ENCODE measurements at places on chromosomes 1 and 21.

DNA sequence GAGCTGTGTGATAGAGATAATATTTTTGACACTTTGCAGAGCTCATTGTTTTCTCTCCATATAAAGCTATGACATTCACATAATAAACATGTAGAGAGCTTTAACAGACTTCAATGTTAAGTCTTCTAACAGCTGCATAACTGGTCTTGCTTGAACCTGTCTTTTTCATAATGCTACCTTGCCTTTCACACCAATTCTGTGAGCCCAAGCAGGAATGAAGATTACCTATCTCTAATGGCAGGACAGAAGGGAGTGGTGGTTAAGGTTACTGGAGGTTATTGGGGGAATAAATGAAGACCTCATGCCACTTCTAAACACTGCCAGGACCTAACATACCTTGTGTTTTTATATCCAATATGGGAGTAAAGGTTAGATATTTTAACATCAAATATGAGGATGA, 2.3 kb upstream of the CD55 start:
- no peak for DNase-seq

- no peak for DNase-seq
Measured at GRCh38 chr1:33332881-33333280, 12.0 kb upstream of the A3GALT2 start.

GRCh38 chr21:27953340-27954045, 986.6 kb upstream of the ADAMTS5 start:
- no peak for DNase-seq

GRCh38 chr21:32021319-32021994, 148.6 kb downstream of the HUNK start:
- no peak for DNase-seq

GRCh38 chr1:55636696-55637095, 421.5 kb upstream of the USP24 start:
- DNase-seq = no peak

GRCh38 chr1:119873135-119874015, 22.9 kb downstream of the ADAM30 start:
- no peak for DNase-seq

- DNase-seq = no peak
Measured at GRCh38 chr1:245246433-245246832, 91.6 kb downstream of the KIF26B start.

DNA sequence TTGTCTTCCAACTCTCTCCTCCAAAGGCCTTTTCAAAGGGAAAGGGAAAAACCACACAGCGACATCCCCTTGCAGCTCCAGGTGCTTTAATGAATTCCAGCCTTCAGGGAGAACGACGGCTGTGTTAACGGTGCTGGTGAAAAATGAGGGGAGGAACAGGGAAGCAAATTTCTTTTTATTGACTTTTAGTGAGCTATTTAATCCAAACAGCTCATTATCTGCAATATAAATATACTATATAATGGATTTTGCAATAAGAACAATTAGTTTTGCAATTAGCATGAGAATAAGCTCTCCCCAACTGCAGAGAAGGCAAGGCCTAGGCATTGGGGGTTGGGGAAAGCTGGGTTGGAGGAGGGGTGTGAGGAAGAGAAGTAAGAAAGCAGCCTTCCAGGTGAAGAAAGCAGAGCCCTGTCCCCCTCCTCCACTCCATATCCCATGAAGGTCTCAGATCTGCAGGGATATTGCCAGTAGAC, 159.0 kb upstream of the ZC3H12A start:
- no peak for DNase-seq

- DNase-seq = no peak
Measured at GRCh38 chr1:171140401-171140800, 44.7 kb upstream of the FMO2 start.

DNA sequence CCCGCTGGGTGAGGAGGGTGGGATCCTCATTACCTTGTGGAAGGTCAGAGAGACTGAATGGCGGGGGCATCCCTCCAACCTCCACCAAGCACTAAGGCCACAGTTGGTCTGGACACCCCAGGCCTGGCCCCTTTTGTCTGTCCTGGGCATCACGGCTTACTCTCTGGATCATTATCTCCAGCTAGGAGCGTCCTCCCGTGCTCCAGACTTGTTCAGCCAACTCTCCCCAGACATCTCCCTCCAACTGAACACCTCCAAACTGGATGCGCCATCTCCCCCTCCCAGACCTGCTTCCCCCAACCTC, 7.3 kb upstream of the GJB5 start:
- no peak for DNase-seq

DNA sequence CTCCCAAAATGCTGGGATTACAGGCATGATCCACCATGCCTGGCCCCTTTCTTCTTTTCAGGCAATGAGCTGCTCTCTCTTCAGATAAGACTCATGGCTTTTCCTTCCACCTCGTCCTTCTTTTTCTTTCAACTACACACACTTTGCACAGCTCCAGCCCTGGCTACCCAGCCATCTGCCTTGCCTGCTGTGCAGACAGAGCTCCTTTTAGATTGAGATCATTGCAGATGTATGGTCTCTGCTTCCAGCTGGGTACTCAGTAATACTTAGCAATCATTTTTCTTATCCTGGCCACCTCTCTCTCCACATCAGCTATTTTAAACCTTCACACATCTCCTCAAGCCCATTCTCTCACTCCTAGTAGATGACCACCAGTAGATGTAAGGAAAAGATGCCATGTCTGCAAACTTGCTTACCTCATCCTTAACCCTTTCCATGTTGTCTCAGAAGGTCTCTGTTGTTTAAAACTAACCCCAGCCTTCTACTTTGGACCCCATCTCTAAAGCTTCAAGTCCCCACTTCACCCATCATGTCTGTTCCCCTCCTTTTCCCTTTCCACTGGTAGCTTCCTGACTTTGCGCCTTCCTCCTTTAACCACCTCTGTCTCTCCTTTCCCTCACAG, 7.3 kb downstream of the RAB4A start:
- DNase-seq = no peak

- no peak for DNase-seq
Measured at GRCh38 chr21:38597421-38597820, 99.1 kb upstream of the ERG start.

DNA sequence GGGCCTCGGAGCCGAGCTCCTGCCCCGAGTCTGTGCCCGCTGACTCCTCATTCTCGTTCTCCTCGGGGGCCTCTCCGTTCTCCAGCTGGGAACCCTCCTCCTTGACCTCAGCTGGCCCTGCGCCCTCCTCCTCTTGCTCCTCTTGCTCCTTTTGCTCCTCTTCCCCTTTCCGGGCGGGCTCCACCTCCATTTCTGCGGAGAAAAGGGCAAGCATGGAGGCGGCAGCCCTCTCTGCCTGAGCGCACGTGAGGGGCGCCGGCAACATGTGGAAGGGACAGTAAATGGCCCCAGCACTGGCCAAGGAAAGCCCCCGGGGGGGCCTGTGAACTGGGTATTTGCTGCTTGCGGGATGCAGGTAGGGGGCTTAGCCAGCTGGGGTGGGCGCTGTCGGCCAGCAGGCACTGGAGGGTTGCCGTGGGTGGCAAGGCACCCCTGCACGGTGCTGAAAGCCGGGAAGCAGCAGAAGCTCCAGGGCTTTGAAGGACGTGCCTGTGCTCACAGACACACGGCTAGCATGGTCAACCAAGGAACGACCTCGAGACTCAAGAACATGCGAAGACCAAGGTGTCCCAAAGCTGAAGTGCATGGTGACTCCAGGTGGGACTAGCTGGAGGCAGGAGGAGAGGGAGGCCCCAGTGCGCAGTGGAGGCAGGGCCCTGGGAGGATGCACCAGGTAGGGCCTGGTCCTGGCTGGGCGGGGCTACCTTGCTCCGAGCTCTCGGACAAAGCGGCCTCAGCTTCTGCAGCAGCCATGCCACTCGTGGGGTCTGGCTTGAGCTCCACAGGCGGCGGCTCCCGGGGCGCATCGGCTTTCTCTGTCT, 30.7 kb downstream of the ZBTB17 start:
- no peak for DNase-seq

GRCh38 chr1:6447016-6447817, 18.8 kb downstream of the TNFRSF25 start:
- no peak for DNase-seq

DNA sequence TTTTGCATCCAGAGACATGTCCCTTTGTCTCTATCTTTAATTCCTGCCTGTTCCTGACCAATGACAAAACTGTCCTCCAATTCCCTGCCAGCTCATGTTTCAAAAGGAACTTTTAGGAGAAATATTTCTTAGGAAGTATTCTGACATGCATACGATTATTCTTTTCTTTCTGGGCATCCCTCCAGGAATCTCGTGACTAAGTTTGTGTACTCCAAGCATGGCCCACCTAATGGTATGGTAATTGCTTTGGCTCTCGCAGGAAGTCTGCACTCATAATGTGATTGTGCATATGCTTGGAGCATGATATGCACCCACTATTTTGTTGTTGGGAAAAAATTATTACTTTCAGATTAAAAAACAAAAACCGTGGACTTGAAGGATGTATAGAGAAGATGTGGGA, 256.4 kb downstream of the PRDM2 start:
- no peak for DNase-seq

GRCh38 chr21:45078877-45079281, 4.5 kb downstream of the ADARB1 start:
- peak; percentile 98 for DNase-seq

- DNase-seq = no peak
Measured at GRCh38 chr1:156284757-156285156, 632 bp downstream of the TMEM79 start.

GRCh38 chr1:5235355-5235899, 581.0 kb downstream of the AJAP1 start:
- no peak for DNase-seq

- peak; percentile 65 for DNase-seq
Measured at GRCh38 chr1:154344977-154345837, 19.9 kb downstream of the ATP8B2 start.

Measured in Jurkat, Clone E6-1 (cell line).